Fibroblast of villous mesenchyme (primary cell): ENCODE measurements at places on chromosomes 11 and 22.
A peak's percentile ranks its signal among the peaks of the same experiment; 100 is the strongest.

DNA sequence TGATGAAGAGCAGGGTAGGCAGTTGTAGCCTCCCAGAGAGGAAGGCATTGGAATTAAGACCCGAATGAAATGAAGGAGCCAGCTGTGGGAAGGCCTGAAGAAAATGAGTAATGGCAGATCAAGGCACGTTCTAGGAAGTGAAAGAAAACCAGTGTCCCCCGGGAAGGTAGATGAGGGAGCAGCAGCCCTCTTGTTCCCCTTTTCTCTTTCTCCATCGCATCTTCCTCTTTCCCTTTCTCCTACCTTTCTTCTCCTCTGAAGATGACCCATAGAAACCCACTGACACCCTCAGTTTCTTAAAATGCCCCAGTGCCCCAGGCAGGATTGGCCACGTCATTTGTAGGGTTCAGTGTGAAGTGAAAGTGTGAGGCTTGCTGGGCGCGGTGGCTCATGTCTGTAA is 172.6 kb upstream of the SEZ6L start:
- DNase-seq: no peak

GRCh38 chr11:60088364-60088763 is at the start of gene MS4A2:
MS4A2 (plus strand) TSS chr11:60088664; CDS start chr11:60088766, 102 bp downstream.
- no peak for DNase-seq

- no peak for DNase-seq
Measured at GRCh38 chr11:14669958-14670357, 26.4 kb downstream of the PDE3B start.

- DNase-seq: no peak
Measured at GRCh38 chr22:23841736-23842445, 3.1 kb upstream of the DERL3 start.

DNA sequence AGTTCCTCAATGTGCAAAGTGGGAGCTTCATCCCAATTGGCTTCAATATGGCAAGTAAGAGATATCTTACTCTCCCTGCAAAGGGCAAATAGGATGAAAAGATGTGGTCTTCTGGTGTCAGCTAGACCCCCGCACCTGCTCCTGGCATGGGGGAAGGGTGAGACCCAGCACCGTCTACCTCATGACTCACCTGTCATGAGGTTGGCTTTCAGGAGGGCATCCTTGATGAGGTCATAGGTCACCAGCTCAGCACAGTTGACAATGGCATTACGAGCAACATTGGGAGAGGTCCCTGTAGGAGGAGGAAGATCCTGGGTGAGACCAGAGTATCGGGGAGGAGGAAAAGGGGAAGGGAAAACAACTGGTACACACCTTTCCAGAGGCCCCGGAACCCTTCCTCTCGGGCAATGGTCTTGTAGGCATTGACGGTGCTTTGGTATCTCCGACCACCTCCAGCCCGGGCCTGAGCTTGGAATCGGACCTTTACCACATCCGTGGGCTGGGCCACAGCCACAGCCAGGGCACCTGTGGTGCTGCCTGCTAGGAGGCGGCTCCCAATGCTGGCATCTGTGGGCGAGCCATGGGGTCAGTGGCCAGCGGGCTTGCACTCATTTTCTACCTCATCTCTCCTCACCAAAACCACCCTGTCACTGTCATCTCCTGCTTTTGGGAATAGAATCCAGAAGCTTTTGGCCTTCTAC is 6.0 kb downstream of the UCP2 start:
- DNase-seq: no peak

DNA sequence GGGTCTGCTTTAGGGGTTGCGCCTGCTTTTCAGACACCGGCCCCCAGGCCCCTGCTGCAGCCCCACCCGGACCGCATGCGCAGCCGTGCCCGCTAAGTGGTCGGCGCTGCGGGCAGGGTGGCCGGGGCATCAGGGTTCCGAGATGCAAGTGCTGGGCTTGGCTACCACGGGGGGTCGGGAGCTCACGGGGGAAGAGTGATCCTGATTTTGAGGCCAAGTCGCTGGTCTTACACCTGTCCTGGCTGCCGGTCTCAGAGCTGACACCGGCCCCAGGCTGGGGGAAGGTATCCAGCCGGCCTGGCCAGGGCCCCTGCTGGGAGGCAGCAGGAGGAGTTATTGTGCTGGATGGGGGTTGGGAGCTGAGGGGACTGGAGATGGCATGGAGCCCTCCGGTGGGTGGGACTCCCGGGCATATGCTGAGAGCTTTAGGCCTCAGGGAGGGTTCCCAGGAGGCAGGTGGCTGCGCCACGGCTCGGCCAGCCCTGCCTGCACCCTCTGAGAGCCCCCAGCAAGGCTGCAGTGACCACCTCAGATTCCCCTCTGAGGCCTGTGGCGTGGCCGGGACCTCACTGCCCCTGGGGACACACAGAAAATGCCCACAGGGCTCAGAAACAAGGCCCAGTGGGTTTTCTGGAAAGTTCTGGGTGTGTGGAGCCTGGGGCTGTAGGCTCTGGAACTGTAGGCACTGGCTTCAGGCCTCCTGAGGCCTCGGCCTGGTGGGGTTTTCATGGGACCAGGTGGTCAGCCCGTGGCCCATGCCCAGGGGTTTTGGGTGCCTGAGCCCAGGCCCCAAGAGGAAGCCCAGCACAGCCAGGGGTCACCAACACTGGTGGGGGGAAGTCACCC is 4.4 kb upstream of the MUC5AC start:
- DNase-seq: no peak

DNA sequence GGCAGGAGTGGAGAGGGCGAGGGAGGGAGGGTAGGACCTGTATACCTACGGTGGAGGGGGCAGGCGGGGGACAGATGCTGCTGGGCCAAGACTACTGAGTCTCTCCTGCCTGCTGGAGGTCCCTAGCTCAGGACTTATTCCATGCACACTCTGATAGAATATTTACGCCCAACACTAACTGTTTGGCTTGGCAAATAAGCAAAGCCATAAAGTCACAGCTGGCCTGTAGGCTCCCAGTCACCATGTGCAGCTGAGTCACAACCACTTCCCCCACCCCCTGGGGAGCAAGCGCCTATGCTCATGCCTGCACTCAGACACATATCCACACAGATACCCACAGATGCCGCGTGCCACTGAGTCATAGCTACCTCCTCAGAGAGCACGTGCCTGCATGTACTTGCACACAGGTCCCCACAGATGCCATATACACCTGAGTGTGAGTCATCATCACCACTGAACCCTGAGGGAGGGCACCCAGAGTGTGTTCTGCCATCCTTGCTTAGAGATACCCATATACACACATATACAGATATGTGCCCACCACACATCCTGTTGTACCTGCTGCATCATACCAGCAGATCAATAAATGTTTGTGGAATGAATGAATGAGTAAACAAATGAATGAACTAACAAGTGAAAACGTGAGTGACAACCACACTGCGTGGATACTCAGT is 95.8 kb downstream of the SWAP70 start:
- DNase-seq: peak; percentile 99

GRCh38 chr11:128917144-128917724 is 25.4 kb downstream of the TP53AIP1 start:
- no peak for DNase-seq

GRCh38 chr11:48081151-48082010 is 101.0 kb downstream of the PTPRJ start:
- DNase-seq: no peak

- no peak for DNase-seq
Measured at GRCh38 chr22:37338539-37339246, 56.4 kb downstream of the CYTH4 start.

DNA sequence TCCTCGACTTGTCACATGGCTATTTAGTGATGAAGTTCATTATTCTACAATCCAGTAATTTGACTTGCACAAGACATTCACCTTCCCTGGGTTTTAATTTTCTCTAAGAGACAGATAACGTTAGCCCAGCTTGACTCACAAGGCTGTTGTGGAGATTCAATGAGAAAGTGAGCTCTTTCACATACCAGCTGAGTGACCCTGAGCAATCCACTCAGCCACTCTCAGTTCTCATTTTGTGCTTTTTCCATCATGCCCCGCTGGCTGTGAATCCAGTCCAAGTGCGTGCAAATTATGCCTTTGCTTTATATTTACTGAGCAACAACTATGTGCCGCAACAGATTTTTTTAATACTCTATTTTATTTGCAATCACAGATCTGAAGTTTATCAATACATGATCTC is 176.5 kb downstream of the LARGE1 start:
- no peak for DNase-seq

GRCh38 chr11:11313902-11314692 is 39.0 kb downstream of the CSNK2A3 start:
- no peak for DNase-seq

- peak; percentile 89 for DNase-seq
Measured at GRCh38 chr11:27934830-27935145, 173.2 kb downstream of the KIF18A start.

DNA sequence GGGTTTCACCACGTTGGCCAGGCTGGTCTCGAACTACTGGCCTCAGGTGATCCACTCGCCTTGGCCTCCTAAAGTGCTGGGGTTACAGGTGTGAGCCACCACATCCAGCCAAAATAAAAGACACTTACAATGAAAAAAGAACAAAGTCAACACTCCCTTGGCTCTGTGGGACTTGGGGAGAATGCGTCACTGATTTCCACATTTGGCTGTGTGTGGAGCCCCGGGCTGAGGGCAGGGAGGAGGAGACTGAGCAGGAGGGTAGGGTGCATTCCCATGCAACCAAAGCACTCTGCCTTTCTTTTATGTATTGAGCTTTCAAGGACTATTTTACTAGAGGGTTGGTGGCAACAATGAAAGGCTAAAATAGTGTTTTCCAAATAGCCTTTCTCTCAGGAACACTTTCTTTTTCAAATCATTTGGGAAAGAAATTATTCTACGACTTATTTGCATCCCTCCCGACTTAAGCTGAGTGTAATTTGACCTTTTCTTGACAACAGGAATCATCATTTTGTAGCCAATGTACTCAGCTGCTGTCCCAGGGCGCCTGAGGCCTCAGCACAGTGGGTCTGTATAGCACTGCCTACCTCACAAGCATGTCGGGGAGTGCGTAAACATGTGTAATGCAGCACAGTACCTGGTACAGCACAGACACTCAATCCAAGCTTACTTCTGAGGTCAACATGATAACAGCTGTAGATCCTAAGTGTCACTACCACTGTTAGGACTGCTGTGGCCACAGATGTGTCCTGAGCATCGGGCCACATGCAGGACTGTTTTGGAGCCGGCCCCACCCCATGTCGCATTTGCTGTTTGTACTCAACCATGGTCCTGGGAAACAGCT is 10.1 kb upstream of the SERPIND1 start:
- no peak for DNase-seq

DNA sequence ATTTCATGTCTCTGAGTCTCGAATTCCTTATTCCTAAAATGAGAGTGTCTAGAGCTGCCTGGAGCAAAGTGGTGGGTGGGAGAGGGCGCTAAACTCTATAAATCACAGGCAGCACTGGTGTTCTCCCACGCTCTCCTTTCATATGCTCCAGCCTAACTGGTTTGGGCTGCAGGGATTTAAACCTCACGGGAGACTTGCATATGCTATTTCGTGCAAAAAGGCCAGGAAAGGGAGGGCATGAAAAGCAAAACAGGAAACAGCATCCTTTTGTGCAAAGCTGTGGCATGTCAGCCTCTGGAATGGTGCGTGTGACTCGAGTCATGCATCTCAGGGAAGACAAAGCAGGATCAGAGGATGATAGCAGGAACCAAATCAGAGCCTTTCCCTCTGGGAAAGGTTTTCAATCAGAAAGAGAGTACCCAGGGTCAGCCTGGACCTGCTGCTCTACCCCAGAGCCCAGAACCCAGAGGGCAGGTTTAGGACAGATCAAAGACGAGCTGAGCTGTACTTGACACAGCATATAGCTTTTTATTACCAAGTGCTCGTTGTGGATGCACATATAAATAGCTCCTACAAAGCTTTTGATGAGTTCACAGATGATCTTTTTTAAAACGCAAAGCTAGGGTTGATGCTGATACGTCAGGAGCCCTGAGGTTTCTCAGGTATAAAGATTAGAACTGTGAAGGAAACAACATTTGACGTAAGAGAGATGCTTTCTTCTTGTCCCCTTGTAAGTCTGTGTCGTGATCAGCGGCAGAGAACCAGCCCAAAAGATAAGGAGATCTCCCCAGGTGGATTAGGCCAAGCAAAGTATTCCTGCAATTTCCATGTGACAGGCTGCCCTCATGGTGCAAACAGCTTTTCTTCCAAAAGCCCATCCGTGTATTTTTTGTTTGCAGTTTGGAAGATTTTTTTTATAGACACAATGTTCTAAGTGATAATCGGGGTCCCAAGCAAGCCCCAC is 46.2 kb upstream of the YWHAH start:
- DNase-seq: peak; percentile 31

DNA sequence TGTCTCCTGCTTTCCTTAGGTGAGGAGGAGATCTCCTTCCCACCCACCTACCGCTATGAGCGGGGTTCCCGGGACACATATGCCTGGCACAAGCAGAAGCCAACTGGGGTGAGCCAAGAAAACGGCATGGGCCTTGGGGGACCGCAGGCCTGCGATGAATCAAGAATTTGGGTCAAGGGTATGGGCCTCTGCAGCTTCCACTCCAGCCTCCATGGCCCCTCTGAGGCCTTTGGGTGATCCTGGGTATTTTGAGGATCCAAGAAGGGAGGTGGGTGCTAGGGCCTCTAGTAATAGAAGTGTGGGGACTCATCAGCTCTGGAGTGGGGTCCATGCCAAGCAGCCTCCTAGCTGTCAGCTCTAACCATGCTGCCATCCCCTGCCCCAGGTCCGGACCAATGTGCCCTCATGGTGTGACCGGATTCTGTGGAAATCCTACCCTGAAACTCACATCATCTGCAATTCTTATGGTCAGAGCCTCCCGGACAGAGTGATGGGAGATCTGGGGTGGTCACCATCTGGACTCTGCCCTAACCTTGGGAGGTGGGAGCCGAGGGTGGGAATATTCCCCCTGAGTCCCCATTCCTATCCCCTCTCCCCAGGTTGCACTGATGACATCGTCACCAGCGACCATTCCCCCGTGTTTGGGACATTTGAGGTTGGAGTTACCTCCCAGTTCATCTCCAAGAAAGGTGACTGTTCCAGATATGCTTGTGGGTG is 8.6 kb downstream of the INPPL1 start:
- DNase-seq: no peak

DNA sequence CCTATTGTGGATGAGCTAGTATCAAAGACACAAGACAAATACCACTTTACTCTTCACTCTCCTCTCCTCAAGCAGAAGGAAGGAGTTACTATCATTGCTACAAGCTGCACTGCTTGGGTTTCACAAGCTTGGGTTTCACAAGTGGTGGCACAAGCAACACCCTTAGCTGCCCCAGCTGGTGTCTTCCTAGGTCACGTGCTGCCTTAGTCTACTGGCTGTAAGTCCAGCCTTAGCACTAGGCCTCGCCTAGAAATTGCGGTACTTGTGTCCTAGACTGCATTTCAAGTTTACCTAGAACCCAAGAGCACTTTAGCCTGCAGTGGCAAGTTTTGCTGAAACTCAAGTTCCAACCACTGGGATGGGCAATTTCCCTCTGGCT is 86.6 kb downstream of the EHF start:
- no peak for DNase-seq

GRCh38 chr11:119729581-119729927 is 554 bp upstream of the NECTIN1 start:
- DNase-seq: no peak
